Caudate nucleus (tissue), 63 donors: ENCODE measurements at places on chromosomes 12 and 14.

DNA sequence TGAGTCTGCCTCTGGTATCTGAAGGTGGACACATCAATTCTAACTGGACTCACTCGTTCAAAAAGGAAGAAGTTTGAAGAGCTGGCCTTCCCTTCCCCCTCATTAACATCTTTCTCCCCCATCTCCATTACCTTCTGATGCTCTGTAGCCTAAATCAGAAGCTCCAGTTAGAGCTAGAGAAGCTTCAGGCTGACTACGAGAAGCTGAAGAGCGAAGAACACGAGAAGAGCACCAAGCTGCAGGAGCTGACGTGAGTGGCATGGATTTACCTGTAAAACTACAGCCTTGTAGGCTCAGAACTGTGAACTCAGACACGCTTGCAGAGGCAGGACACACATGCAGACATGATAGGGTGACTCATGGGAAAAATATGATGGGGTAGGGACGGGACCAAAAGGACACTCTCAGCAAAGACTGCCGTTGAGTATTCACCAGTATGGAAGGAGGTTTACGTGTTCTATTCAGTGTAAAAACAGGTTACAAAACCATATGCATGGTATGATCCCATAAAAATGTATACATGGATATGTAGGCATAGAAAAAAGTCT is 14.3 kb upstream of the PIP4K2C start:
- no peak for DNase-seq

DNA sequence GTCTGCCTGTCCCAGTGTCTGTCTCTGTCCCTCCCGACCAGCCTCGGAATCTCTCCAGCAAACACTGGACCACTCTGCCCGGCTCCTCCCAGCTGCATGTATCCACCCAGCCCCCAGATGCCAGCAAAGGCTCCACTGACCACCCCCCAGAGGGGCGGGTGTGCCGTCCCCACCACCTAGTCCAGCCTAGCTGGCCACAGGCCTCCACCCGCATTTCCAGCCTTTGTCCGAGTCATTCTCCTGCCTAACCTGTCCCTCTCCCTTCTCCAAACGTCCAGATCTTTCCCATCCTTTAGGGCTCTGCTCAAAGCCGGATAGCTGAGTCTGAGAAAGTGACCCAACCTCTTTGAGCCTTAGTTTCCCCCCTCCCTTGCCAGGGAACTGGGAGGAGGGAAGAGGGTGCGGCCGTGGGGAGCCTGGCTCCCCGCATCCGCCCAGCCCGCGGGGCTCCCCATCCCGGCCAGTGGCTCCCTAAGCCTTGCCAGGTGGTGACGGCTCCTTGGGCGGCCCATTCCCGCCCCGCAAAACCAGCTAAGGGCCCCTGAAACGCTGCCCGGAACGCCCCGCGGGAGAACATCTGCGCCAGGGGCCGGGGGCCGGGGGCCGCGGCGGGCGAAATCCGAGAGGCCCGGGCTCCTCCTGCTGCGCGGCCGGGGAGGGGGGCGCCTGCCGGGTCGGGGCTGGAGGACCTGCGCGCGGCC is 34.6 kb upstream of the ANKRD9 start:
- DNase-seq, result no peak

GRCh38 chr14:69464829-69465228 is 19.7 kb upstream of the PLEKHD1 start:
- DNase-seq, result no peak

GRCh38 chr14:99687284-99688209 is 3.4 kb downstream of the CYP46A1 start:
- no peak for DNase-seq

DNA sequence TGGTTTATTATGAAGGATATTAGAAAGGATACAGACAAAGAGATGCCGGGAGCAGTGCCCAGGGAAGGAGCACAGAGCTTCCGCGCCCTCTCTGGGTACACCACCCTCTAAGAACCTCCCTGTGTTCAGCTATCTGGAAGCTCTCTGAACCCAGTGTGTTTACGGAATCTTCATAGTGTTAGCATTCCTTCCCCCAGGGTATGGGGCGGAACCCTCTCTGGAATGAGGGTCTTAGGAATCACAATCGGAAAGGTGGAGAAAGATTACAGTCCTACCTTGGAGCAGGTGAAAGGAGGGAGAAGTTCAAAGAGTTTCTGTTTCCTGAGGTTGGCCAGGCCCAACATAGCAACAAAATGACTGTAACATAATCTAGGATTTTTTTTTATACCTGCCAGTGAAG is 6.8 kb upstream of the NUDT4 start:
- DNase-seq, result no peak

DNA sequence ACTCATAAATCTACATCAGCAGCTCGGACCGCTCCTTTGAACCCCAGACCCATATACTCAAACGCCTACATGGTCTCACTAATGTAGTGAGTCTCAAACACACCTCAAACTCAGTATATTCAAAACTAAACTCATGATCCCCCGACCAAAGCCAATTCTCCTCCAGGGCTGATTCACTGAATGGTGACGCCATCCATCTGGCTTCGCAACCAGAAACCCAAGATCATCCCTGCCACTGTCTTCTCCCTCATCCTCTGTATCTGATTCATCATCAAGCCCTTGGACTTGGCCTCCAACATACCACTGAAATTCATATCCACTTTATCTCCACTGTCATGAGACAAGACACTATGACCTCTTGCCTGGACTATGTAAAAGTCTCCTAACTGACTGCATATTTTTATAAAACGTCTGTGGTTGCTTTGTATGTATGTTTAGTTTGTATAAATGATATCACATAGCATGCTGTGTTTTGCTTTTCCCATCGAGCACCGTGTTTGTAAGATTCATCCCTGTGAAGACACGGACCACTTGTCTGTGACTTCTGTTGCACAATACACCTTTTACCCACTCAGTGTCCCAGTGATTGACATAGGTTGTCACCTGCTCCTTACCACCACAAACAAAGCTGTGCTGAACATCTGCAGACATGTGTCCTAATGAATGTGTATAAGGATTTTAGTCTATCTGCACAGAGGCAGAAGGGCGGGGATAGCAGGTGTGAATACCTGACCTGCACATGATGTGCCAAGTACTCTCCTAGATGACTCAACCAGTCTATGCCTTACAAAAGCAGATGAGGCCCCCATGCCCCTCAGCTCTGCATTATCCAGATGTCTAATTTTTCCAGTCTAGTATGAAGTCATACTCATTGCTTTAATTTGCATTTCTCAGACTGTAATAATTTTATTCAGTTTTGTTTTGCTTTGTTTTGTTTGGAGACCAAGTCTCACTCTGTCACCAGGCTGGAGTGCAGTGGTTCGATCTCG is 76.9 kb downstream of the VWF start:
- DNase-seq, result no peak

DNA sequence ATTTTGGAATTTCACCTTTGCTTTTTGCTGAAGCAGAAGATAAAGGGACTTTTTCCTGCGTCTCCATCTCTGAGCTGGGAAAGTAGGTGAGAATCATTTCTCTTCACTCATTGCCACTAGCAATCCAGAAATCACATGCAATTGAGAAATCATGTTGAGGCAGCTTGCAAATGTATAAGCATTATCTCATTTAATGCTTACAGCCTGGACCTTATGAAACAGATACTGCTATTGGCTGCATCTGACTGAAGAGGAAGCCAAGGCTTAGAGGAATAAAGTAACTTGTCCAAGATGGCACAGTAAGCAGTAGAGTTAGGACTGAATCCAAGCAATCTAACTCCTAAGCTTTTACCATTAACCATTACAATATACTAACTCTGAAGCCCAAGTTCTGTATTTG is 122.4 kb downstream of the FIGNL2 start:
- DNase-seq, result no peak

DNA sequence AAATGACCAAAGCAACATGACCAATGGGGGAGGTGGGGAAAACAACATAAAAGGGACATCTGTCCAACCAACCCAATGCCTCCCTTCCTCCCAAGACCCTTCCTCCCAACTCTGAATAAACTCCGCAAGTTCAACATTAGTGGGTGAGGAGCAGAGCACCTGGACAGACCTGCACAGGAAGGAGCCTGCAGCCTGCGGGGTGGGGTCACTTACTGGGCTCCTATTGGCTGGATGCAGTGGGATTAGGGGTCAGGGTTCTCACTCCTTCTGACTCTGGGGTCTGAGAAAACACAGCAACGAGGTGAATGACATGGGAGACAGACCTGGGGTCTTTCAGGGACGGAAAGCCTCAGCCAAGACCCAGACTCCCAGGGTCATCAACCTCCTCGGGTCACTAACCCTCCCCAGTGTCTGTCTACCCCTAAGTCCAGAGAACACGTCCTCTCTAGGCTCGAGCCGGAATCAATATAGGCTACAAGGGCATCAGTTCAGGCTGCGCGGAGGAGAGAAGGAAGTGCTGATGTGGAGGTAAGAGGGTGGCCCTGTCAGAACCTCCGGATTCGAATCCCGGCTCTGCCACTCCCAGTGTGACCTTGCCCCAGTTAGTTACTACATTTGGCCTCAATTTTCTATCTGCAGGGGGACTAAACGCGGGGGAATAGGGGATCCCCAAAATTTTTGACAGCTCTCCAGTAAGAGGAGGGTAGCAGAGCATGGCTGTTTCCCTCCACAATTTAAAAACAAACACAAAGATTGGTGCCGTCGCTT is 860 bp downstream of the NDRG2 start:
- no peak for DNase-seq

- DNase-seq, result no peak
These were observed 418 bp upstream of the CISTR start for GRCh38 chr12:53752192-53752601.

- DNase-seq, result no peak
These were observed 496.3 kb downstream of the NELL2 start for GRCh38 chr12:44379831-44380230.

- no peak for DNase-seq
These were observed 12.3 kb downstream of the BTBD7 start for GRCh38 chr14:93320489-93320888.

DNA sequence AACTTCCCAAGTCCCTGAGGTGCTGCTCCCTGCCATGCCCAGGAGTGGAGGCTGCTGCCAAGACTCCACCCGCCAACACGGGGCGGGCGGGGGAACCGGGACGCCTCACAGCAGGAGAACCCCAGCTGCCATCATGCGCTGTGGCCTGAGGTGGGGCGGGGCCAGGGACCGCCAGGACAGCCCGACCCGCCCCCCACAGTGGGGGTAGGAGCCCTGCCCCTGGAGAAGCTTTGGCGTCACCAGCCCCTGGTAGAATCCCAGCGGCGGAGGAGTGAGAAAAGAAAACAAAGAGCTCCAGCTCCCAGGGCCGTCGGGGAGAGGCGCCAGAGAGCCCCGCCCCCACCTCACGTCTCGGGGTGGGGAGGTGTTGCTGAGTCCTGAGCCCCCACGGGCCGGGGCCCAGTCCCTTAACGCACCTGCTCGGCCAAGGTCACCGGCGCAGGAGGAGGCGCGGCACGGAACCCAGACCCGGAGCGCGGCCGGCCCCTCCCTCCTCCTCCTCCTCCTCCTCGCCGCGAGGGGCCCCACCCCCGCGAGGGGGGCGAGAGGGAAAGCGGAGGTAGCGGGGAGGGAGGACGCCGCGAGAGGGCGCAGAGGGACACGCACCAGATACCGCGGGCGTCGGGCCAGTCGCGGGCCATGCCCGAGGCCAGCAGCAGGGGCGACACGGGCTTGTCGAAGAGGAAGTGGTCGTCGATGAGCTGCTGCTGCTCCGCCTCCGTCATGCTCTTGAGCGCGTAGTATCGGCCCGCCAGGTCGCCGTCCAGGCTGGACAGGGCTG is 1.8 kb downstream of the CKB start:
- DNase-seq, result peak; percentile 60

GRCh38 chr12:77685112-77685511 is 145.6 kb upstream of the NAV3 start:
- DNase-seq, result no peak

DNA sequence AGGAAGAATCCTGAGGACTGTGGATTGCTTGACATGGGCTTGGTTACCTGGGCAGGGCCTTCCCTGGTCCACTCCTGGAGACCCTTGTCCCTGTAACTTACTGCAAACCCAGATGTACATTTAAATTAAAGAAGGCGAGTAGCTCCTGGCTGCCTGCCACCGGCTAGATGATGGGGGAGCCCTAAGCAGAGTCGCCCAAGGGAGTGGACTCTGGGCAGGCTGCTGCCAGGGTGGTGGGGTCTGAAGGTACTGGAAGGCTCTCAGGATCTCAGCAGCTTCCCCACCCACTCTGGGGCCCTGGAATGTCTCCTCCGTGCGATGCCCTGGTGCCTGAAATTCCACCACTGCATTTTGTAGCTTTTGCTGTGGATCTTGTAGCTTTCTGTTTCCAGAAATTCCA is 74.7 kb downstream of the FBXL14 start:
- no peak for DNase-seq

GRCh38 chr12:82437744-82438143 is 79.4 kb downstream of the METTL25 start:
- DNase-seq, result no peak

DNA sequence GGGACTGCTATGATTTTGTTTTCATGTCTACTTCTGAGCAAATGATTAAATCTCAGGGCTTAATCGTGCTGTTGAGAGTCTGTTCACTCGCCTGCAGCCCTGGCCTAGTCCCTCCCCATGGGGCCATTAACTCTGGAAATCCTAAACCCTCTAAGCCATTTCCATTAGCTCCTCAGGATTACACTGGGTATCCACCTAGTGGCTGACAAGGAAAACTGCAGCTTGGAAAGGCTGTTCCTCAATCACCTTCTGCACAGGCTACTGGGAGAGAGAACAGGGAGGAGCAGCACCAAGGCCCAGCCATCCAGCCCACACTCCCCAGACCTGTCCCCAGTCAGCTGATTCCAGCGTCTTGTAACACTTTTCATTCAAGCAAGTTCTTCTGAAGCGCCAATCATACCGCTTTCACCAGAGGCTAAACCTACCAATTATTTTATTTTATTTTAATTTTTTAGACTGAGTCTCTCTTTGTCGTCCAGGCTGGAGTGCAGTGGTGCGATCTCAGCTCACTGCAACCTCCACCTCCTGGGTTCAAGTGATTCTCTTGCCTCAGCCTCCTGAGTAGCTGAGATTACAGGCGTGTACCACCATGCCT is 48.7 kb downstream of the NEUROD4 start:
- peak; percentile 6 for DNase-seq

GRCh38 chr12:75305412-75306332 is 24.5 kb downstream of the CAPS2 start:
- no peak for DNase-seq

DNA sequence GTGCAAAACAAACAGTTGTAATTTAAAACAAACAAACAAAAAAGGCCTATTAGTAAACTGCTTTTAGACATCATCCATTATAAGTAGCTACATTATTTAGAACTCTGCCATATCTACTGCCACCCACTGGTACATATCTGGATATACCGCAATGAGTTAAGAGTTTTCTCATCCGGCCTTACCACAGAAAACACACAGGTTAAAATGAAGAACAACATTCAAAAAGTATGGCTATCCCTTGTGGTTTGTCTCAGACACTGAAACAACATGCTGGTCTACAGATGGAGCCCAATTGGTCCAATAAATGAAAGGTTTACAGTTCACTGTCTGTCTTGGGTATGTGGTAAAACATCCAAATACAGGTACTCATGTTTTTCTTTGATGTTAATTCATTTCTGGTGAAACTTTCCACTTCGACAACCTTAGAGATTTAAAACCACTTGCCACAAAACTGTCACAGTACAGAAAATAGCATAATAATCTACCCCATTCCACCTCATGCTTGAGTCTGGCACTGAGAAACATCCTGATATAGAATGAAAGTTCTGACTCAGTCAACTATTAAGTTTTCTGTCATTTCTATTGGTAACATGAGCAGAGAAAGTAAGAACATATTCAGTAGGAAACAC is 354.3 kb downstream of the CEP128 start:
- DNase-seq, result no peak
